Activated gamma-delta T cell treated with anti-CD3 and anti-CD28 coated beads, Interleukin-2, amount 50 U/mL, for 16 hours (primary cell): ENCODE measurements at places on chromosomes 3 and 15.

GRCh38 chr3:13282986-13283876 lies 136.9 kb downstream of the NUP210 start:
- no peak for DNase-seq

DNA sequence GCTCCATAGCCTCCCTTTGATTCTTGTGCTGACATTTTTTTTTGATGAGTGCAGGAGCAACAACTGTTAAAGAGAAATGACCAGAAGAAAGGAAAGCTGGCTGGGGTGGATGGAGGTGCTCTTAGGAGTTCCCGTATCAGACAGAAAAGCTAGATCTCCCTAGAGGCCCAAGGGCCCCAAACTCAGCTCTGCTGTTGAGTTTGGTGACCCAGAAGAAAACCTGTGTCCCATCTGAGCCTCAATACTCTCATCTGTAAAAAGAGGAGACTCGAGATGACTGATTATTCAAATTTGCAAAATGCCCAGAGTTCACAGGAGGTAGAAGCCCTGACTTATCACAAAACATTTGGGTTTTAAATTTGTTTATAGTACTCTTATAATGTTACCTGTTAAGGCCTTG lies 142.4 kb downstream of the TIGIT start:
- no peak for DNase-seq

DNA sequence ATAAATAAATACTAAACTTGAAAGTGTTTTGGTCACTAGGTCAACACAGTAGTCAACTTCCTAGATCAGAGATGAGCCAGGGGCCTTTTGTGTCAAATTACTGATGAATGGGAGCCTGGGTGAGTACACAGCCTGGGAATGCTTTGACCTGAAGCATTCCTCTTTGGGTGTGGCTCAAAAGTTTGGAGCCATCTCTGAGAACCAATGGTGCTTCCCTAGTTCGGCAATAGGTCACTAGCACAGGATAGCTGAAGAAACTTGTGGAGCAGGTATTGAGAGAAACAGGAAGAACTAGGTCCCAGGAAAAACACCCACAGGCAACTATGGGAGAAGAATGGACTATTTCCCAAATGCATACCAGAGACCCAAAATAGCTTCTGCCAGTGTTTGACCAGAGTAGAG lies 56.6 kb upstream of the PLXND1 start:
- DNase-seq = no peak

- no peak for DNase-seq
These were observed 41.3 kb downstream of the SSR3 start for GRCh38 chr3:156513619-156514018.

GRCh38 chr15:66144978-66145725 lies 108.4 kb downstream of the MEGF11 start:
- no peak for DNase-seq

DNA sequence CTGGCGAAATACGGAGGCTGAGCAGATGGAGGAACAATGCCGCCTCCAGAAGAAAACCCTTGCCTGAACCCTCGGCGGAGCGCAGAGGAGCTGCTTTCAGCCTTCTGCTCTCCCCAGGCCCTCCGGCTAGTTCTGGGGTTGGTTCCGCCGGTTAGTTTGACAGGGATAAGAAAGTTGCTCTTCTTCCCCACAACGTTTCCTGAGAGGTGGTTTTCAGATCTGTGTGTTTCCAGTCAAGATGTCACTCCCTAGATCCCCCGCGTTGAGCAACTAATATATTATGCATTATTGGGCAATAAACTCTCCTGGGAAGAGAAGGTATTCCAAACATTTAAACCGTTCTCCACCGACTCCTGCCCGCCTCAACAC lies 551 bp downstream of the NLGN1 start:
- DNase-seq = no peak

- no peak for DNase-seq
These were observed 15.4 kb downstream of the FEM1B start for GRCh38 chr15:68292967-68293366.

DNA sequence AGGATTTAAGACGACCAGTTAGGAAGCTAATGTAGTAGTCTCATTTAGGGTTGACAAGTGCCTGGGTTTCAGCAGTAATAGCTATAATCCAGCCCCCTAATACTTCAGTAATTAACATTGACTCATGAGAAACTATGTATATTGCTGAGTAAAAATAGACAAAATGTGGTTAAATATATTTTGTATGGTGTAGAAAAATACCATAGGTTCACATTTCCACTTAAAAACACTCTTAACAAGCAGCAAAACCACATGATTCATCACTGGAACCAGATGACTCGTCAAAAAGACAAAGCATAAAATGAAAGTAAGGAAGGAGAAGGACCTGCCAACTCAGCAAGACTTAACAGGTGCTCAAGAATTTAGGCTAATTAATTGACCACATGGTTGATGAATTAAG lies 288.9 kb downstream of the EFHB start:
- no peak for DNase-seq

DNA sequence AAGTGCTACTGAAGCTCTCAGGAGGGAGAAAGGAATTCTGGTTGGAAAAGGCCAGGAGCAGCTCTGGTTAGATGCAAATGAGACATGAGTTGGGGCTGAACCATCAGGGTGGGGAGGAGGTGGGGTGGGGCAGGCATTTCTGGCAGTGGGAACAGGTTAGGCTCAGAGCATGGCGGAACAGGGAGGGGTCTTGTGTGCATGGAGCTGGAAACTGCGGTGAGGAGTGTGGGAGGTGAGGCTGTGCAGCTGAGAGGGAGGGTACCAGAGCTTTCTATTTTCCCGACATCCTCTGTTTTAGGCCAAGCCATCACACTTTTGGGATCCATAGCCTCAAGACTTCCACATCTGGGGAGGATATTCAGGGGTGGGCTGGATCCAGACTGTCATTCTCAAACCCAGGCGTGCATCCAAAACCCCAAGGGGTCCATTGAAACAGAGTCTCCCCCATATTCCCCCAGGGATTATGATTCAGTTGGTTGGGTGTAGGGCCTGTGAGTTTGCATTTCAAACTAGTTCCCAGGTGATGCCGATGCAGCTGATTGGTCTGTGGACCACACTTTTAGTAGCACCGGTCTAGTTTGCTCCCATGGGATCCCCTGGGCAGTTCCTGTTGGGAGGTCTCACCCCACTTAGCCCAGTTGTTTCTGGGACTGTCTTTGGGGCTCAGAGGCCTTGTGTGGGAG lies 100.9 kb upstream of the TLE3 start:
- no peak for DNase-seq

DNA sequence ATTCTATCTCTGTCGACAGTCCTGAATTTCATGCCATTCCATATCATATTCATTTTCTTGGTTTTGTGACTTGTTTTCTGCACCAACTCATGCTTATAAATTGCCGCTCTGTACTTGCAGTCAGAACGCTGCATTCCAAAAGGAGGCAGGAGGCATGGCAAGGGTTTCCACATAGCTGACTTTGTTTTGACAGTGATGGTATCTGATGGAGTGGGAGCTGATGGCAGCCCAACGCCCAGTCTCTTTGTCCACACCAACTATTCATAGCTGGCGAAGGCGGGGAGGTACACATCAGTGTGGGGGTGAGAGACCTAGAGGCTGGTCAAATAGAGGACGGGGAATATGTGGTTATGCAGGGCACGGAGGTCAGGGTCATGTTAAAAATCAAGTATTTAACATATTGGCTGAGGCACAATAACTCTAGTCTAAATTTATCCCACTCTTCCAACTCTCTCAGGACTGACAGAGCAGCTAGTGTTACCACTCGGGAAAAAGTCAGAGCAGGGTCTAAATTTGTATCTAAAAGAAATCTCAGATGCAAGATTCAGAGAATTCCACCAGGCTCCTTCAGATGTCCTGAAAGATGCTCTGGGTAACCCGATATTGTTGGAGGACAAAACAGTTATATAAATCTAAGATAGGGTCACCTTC lies 67.8 kb upstream of the ATP13A3 start:
- no peak for DNase-seq

DNA sequence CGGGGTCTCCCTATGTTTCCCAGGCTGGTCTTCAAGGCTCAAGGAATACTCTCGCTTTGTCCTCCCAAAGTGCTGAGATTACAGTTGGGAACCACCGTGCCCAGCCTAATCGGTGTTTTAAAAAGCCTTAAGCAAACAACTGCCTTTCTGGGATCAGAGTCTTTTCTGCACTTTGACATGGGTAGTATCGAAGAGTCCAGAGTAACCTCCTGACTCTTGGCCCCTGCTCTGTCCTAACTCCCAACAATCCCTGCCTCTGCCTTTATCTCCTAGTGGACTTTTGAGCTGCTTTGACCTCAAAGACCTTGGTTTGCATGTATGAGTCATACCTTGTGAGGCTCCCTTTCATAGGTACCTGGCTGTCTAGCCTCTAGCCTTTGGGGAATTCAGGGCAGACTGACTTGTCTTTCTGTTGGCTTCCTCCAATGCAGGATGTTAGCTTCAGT lies 21.0 kb upstream of the HACD2 start:
- DNase-seq = no peak

GRCh38 chr15:68003297-68003696 lies 50.8 kb upstream of the PIAS1 start:
- no peak for DNase-seq

GRCh38 chr15:99721896-99722295 lies 11.3 kb downstream of the LYSMD4 start:
- DNase-seq = no peak

GRCh38 chr15:59522988-59523461 lies 85.0 kb downstream of the FAM81A start:
- DNase-seq = peak; percentile 26
